ENCODE measurements at places on chromosomes 3 and 15. TPM values are rescaled to one million over a fixed set of nuclear protein-coding genes. Genes with fewer than 3 reads are reported as not detected.

GRCh38 chr3:46729038-46729437 is 11.4 kb upstream of the PRSS50 start:
- DNase-seq, result no peak

DNA sequence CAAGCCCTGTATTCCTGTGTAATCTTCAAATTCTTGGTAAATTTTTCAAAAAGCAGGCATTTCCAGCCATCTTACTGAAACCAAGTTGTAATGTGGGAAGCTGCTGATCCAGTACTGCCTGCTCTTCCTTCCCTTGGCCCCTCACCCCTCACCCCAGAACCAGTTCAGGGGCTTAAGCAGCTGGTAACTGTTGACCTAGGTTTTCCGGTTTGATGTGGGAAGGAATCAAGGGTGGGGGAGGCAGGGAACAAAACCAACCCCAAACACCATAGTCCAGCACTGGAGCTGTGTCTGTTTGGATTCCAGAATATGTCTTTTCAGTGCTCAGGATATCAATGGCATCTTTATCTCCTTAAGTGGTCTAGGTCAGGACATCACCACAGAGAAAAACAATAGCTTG is 26.7 kb downstream of the SNX1 start:
- DNase-seq, result no peak

- DNase-seq, result no peak
These were observed 67.9 kb upstream of the MITF start for GRCh38 chr3:69671082-69671952.

The C15orf62 gene
- polyA plus RNA-seq, result 5.2 TPM

DNA sequence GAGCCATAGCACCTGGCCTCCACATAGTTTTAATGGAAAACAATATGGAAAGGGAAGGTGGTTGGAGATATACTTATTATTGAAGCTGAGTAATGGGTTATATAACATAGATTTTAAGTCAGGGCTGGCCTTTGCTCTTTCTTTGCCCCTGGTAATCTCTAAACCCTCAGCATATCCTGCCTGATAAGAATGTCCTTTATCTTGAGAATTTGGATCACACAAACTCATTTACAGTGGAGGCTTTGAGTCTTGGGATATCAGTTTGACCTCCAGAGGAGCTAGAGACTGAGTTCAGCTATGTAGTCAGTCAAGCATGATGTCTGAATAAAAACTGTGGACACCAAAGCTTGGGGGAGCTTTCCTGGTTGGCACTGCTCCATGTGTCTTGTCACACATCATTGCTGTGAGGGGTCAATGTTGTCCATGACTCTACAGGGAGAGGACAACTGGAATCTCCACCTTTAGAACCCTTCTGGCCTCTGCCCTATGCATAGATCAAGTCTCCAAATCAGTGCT is 9.0 kb upstream of the C3orf33 start:
- no peak for DNase-seq

All from renal cortex interstitium (tissue), 15 donors.